ENCODE measurements at places on chromosomes 5 and 9. TPM values are rescaled to one million over a fixed set of nuclear protein-coding genes. Genes with fewer than 3 reads are reported as not detected.

GRCh38 chr9:108543251-108543778 is 312.5 kb downstream of the ACTL7B start:
- no peaks in the 10 kb centered on the region for H3K27me3 ChIP-seq
- DNase-seq: no peak
- no peak overlapping the region for H3K4me3 ChIP-seq
- H3K27ac ChIP-seq: no peak overlapping the region
- H3K36me3 ChIP-seq: no peaks in the 10 kb centered on the region

- H3K4me3 ChIP-seq: no peak overlapping the region
- H3K4me1 ChIP-seq: no peaks in the 10 kb centered on the region
- H3K27ac ChIP-seq: no peak overlapping the region
- no peak for DNase-seq
Measured at GRCh38 chr5:177169271-177169670, 35.7 kb downstream of the NSD1 start.

- H3K4me1 ChIP-seq: peaks cover 4% of the 10 kb centered on the region
- DNase-seq: no peak
- H3K27me3 ChIP-seq: no peaks in the 10 kb centered on the region
- H3K27ac ChIP-seq: no peak overlapping the region
- H3K36me3 ChIP-seq: no peaks in the 10 kb centered on the region
Measured at GRCh38 chr9:77943057-77943456, 88.6 kb downstream of the GNAQ start.

- no peaks in the 10 kb centered on the region for H3K36me3 ChIP-seq
- no peaks in the 10 kb centered on the region for H3K27me3 ChIP-seq
- DNase-seq: peak; percentile 42
- H3K4me1 ChIP-seq: peaks cover 7% of the 10 kb centered on the region
Measured at GRCh38 chr5:9557696-9558095, 11.8 kb upstream of the SEMA5A start.

DNA sequence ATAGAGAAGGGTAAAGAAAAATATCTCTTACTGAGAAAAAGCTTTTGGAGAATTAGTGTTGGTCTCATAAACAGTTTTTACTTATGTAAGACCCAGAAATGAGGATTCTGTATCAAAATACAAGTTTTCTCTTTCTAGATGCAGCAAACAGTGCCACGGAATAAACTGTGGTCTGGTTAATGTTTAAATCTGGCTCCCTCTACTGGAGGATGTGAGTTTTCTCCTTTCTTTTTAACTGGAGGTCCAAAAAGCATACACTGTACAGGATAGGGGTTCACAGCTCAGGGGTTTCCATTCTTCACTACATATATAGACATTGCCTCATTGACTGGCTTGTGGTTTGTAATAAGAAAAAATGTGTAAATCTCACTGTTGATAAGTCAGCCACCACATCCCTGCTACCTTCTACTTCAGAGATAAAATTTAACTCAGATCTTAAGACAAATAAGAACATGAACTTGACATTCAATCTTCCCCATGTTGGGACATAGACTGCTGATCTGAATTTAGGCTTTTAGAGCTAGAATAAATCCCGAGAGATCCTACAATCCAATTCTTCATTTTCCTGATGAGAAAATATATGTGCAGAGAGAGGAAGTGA is 98.9 kb downstream of the CFAP95 start:
- no peaks in the 10 kb centered on the region for H3K4me1 ChIP-seq
- H3K27ac ChIP-seq: no peak overlapping the region
- no peak overlapping the region for H3K4me3 ChIP-seq
- no peaks in the 10 kb centered on the region for H3K27me3 ChIP-seq
- H3K36me3 ChIP-seq: no peaks in the 10 kb centered on the region
- peak; percentile 40 for DNase-seq

- H3K4me1 ChIP-seq: no peaks in the 10 kb centered on the region
- H3K27me3 ChIP-seq: no peaks in the 10 kb centered on the region
- DNase-seq: no peak
- no peak overlapping the region for H3K4me3 ChIP-seq
Measured at GRCh38 chr5:138657360-138657759, 82.2 kb upstream of the HSPA9 start.

- H3K36me3 ChIP-seq: peaks cover 11% of the 10 kb centered on the region
- no peaks in the 10 kb centered on the region for H3K4me1 ChIP-seq
- DNase-seq: no peak
Measured at GRCh38 chr5:73893813-73894212, 267.8 kb downstream of the ARHGEF28 start.

DNA sequence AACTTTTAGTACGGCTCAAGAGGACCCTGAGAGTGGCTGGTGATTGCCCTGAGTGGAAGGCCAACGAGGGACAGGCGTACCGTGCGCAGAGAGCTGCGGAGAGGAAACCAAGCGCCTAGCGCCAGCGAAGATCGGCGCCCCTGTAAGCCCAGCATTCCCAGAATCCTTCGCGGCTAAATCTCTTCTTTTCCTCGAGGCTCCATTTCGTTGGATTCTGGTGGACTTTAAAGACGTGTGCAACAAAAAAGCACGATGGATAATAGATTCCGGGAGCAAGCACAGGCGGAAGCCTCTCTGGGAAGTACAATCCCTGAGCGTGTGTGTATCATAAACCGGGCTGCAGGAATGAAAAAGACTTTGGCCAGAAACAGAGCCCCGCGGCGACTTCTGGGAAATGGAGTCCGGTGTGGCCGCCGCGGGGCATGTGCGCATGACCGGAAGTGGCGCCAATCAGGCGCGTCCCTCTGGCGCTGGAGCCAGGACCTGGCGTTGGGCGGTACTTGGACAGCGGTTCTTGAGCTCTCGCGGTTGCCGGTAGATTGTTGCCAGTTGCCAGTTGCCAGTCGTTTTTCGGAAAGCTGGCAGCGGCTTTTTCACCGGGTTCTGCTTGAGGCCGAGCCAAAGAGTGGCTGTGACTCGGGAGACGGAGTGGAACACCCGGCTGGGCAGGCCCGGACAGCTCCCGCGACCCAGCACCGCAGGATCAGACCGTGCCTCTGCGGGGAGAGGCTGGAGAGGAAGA is at the start of gene ZNF79:
Gene ZNF79 (plus strand): TSS at position 449 of the 742 bp plus-strand sequence. CDS start 406 bp downstream, outside the sequence.
- peak within 1 kb of the TSS; percentile 92 for H3K4me3 ChIP-seq
- peaks cover 21% of the 10 kb centered on the region for H3K36me3 ChIP-seq
- peaks cover 2% of the 10 kb centered on the region for H3K4me1 ChIP-seq
- DNase-seq: peak; percentile 95
- peak within 1 kb of the TSS; percentile 49 for H3K27ac ChIP-seq

GRCh38 chr5:87231037-87231808 is 36.5 kb upstream of the RASA1 start:
- DNase-seq: no peak
- no peak overlapping the region for H3K27ac ChIP-seq

Gene DNLZ
- polyA plus RNA-seq: 9.5 TPM

Gene MELK
- polyA plus RNA-seq: 13.8 TPM

Gene ZDHHC21
- polyA plus RNA-seq: 3.8 TPM

Gene SPINK6
- not detected for polyA plus RNA-seq

Gene NR2F1-AS1
- polyA plus RNA-seq: 4.4 TPM

All from small intestine (tissue), 16 donors.